ENCODE measurements at places on chromosomes 2 and 18.

GRCh38 chr2:122519366-122519765, 763.9 kb downstream of the TSN start:
- no peak for DNase-seq

DNA sequence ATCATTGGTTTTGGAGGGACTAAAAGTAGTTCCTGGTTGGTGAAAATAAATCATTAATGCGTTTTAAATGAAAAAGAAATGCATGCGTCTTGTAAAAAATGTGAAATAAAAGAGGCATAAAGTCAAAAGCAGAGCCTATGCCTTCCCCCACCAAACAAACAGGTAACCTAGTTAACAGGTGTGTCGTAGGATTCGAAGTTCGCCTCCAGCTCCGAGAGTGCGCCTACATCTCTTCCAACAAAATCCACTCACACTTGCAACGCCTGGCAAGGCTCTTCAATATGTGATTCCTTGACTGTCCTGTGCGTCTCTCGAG, 677 bp upstream of the SMAD4 start:
- no peak for DNase-seq

- no peak for DNase-seq
Measured at GRCh38 chr2:41879235-41879916, 168.4 kb upstream of the PKDCC start.

- no peak for DNase-seq
Measured at GRCh38 chr18:69220529-69220928, 180.2 kb upstream of the DOK6 start.

GRCh38 chr2:167361426-167361825, 473.1 kb downstream of the XIRP2 start:
- DNase-seq, result no peak

DNA sequence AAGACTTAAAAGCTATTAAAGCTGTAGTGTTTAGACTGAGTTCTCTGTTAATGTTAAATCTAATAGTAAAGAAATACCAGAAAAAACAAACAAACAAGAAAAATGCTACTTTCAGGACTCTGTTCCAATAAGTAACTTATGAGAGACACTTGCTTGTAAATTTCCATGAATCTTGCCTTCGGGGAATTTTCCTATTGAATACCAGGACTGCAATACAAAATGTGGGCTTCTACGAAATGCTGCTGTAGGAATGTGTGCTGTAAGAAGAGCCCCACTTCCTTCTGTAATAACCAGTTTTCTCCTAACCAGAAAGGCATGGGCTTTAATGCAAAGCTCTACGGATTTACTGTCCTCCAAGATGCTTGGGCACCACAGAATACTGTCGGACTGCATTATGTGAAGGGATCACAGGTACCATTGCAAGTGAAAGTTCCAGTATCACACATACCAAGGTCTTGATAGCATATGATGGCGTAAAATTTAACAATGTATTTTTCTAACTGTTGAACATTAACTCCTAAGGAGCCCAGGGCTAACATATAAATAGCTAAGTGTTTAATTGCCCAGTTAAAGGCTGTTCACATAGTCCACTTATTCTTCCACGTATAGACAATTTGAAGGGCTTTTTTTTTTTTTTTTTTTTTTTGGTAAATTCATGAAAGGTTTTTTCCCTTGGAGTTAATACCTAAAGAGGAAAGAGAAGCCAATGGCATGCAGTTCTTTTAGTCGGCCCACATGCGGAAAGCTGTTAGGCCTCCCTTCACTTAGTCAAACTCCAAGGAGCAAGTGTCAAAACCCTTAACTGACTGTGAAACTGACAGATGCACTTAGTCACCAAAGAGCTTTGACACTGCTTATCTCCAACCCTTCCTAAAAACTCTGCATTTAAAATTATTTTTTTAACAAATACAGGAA, 564.0 kb upstream of the POU3F3 start:
- no peak for DNase-seq

GRCh38 chr2:42768706-42769256, 4.8 kb upstream of the OXER1 start:
- DNase-seq, result no peak

DNA sequence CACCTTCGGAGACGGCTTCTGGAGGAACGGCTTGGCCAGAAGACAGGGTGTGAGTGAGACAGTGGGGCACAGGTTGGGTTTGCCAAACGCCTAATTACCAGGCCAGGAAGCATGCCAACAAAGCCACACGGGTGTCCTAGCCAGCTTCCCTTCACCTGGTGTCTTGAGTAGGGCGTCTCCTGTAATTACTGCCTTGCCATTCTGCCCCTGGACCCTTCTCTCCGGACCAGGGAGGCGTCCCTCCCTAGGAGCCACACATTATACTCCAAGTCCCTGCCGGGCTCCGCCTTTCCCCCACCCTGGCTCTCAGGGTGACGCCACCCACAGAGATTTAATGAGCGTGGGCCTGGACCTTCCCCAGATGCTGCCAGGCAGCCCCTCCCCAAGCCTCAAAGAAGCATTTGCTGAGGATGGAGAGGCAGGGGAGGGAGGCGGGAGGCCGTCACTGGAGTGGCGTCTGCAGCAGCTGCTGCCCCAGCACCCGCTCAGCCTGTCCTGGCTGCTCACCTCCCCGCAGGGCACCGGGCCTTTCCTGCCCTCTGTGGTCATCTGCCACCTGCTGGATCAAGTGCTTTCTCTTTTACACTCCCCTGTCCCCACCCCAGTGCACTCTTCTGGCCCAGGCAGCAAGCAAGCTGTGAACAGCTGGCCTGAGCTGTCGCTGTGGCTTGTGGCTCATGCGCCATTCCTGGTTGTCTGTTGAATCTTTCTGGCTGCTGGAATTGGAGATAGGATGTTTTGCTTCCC, 20.7 kb downstream of the FOSL2 start:
- no peak for DNase-seq

GRCh38 chr2:78861546-78861945, 164.0 kb upstream of the REG3G start:
- peak; percentile 8 for DNase-seq

- no peak for DNase-seq
Measured at GRCh38 chr18:6728809-6729246, 688 bp upstream of the ARHGAP28 start.

- DNase-seq, result no peak
Measured at GRCh38 chr2:120869036-120869729, 133.5 kb downstream of the GLI2 start.

GRCh38 chr2:216635171-216635570, 2.0 kb downstream of the IGFBP2 start:
- DNase-seq, result no peak

- no peak for DNase-seq
Measured at GRCh38 chr2:134278553-134278952, 24.7 kb downstream of the MGAT5 start.

- DNase-seq, result no peak
Measured at GRCh38 chr2:106562268-106563186, 75.4 kb downstream of the CD8B2 start.

GRCh38 chr2:24919037-24919505, 966 bp downstream of the ADCY3 start:
- DNase-seq, result peak; percentile 37

- DNase-seq, result no peak
Measured at GRCh38 chr2:141068053-141068682, 1062.6 kb downstream of the LRP1B start.

DNA sequence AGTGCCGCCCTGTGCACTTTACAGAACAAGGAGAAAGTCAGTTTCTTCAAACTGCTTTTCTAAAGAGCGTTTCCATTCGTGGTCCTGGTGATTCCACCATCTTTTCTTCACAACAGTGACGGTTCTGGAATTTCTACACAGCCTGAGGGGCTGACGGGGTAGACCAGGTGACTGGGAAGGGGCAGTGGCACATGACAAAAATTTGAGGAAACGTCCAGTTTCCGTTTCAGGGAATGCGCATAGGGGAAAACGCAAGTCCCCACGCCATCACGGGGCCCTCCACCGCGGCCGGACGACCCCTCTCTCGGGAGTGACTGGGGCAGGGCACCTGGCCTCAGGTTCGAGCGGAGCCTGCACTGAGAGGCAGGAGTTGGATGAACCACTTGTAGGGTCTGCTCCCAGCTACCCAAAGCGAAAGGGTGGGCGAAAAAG, 980 bp upstream of the SPTBN1 start:
- DNase-seq, result no peak

- no peak for DNase-seq
Measured at GRCh38 chr2:229296016-229296415, 24.9 kb upstream of the PID1 start.

GRCh38 chr18:28256166-28256565, 79.2 kb upstream of the CDH2 start:
- DNase-seq, result no peak

GRCh38 chr2:47222826-47223554, 67.9 kb upstream of the STPG4 start:
- DNase-seq, result no peak

- no peak for DNase-seq
Measured at GRCh38 chr2:111618226-111618977, 265.6 kb downstream of the ANAPC1 start.

DNA sequence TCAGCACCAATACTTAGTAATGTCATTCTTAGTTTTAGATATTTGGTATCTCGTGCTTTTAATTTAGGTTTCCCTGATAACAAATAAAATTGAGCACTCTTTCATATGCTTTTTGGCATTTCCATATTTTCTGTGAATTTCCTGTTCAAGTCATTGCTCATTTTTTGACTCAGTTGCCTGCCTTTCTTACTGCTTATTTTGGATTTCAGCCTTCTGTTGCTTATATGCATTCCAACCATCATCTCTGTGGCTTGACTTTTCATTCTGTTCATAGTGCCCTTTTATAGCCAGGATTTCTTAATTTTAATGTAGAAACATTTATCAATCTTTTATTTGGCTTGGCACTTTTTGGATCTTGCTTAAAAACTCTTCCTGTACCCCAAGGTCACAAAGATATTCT, 14.5 kb upstream of the KIF3C start:
- no peak for DNase-seq

GRCh38 chr2:9102861-9103662, 99.6 kb upstream of the MBOAT2 start:
- DNase-seq, result no peak

DNA sequence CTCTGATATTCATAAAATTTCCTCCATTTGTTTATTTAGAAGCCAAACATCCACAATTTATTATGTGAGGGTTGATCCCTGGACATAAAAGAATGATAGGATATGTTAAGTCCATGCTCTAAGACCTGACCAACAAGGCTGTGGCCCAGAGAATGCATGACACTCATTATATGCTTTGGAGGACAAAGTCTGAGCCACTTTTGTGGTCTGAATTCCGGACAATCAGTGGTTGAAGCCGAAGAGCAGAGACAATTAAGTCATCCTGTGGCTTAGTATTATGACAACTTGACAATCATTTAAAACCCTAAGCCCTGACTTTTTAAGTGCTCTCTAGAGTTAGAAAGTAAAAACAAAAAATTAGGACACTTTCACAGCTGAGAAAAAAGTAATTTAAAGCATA, 483.3 kb downstream of the PLCL1 start:
- DNase-seq, result no peak

GRCh38 chr2:128599700-128600099, 281.0 kb upstream of the HS6ST1 start:
- DNase-seq, result no peak

- DNase-seq, result no peak
Measured at GRCh38 chr2:217313386-217313785, 453.5 kb upstream of the TNP1 start.

DNA sequence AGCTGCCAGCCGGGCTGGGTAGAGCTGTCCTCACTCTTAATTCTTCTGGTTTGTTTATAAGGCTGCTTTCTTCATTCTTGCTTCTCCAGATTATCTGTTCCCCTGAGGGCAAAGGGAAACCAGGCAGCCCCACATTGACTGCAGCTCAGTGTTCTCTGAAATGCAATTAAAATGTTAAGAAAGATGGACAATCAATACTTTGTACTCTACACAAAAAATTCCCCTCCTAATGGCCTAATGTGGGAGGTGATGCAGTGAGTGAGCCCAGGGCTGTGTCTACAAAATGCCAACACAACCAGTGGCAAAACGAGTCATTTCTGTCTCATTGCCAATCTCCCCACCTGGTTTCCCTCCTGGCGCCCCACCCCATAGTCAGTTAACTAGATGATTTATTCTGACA, 541.7 kb upstream of the RAB6C start:
- DNase-seq, result no peak

DNA sequence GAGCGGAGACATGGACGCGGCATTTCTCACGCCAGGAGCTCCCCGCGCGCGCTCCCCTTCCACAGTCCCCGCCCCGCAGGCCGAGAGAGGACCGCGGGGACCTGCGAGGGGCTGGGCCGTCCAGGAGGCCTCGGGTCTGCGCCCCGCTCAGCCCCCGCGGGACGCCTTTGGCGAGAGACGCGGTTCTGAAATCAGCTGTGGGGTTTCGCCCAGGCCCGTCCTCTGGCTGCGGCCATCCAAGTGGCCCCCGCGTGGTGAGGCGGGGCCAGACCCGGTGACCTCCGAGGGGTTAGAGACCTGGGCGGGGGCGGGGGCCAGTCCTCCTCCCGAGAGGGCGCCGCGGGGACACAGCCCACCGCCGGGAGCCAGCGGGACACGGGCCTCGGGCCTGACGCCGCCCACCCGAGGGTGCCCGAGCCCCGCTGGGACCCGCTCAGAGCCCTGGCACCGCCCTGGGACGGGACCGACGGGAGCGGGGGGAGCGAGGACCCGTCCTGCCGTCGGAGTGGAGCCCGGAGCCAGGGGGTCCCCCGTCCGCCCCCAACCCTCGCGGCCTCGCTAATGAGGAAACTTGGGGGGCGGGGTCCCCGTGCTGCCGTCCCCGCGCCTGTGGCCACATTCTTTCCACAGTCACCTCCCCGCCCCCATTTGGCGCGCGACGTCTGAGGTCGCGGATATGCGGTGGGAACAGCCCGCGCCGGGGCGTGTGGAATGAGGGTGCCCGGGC, 6.1 kb upstream of the SALL3 start:
- DNase-seq, result no peak

DNA sequence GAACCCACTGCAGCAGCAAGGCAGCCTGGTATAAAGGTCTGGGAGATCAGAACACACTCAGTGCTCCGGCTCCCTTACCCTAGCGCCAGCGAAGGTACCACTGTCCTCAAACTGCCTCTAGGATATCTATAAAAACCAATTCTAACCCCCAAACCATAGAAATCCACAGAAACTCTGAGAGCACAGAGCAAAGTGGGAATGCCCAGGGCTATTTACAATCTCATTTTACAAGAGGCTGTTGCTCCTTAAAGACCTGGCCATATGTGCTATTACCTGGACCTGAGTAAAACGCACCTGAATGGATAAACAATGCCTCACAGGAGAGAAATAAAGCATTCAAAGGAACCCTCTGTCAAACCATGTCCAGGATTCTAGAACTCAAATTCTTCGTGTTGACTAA, 4.3 kb downstream of the STK39 start:
- DNase-seq, result no peak

DNA sequence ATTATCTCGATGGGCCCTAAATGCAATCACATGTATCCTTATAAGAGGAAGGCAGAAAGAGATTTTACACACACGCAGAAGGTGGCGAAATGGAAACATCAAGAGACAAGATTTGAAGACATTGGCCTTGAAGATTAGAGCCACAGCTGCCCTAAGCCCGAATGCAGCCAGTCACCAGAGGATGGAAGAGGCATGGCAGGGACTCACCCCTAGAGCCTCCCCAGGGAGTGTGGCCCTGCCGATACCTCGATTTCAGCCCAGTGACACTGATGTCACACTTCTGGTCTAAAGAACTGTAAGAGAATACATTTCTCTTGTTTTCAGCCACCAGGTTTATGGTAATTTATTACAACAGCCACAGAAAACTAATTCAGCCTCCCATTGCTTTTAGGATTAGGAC, 17.4 kb downstream of the TTC39C start:
- DNase-seq, result no peak

GRCh38 chr2:30796699-30797098, 10.5 kb downstream of the CAPN13 start:
- DNase-seq, result no peak

All from A549 (cell line).